ENCODE measurements at places on chromosomes 12 and 14.

- DNase-seq, result no peak
Measured at GRCh38 chr12:32548691-32549281, 130.3 kb upstream of the DNM1L start.

GRCh38 chr12:828726-829395 lies 76.5 kb downstream of the WNK1 start:
- DNase-seq, result no peak

DNA sequence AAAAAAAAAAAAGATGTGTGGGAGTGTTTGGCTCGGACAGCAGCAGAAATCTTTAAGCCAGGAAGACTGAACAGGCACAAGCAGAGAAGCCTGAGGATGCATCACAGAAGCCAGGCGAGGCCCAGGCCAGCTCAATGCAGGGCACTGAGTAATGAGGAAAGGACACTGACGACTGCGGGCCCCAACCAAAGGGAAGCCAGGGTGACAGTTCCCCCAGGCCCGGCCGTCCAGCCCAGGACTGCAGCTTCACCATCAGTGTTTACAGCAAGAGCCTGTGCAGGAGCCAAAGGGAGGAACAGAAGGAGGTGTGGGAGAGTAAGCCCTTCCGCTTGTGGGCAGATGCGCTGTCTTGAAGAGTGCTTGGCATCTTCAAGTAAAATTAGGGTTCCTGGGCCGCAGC lies 205.3 kb upstream of the SFSWAP start:
- DNase-seq, result no peak

GRCh38 chr14:75648066-75648838 lies 12.4 kb downstream of the ERG28 start:
- DNase-seq, result no peak

DNA sequence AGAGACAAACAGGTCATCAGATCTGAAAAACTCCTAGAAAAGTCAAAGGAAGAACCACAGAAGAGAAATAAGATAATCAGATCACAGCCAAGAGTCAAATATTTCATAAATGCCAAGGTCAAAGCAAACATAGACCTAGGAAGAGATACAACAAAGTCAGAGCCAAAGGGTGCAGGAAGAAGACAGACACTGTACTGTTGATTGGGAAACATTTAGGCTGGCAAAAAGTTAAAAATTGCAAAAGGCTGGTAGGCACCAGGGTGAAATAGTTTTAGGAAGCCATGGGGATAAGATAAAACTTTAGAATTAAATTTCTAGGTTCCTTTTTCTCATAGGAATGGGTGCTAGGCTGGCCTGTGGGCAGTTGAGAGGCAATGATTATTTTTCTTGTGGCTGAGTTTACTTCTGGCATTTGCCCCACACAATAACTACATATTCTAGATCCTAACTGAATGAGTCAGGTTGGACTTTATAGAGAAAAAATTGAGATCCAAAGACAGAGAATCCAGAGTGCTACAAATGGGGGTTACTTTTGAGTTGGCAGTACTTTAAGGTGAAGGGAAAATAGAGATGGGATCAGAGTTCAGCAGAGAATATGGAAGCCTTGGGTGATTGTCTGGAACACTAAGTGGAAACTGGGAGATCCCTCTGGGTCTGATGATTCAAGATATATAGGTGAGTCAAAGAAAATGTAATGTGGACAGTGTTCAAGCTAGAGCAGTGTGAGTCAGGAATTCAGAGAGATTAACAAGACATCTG lies 215.5 kb downstream of the C12orf50 start:
- no peak for DNase-seq

- DNase-seq, result peak; percentile 91
Measured at GRCh38 chr14:104913435-104913834, 11.2 kb upstream of the PLD4 start.

- no peak for DNase-seq
Measured at GRCh38 chr12:128808651-128809050, 15.1 kb downstream of the SLC15A4 start.

- DNase-seq, result no peak
Measured at GRCh38 chr12:92123780-92124688, 21.6 kb downstream of the BTG1 start.

- DNase-seq, result no peak
Measured at GRCh38 chr14:99649219-99649618, 4.3 kb downstream of the HHIPL1 start.

GRCh38 chr14:58574623-58575022 lies 63.1 kb upstream of the DACT1 start:
- DNase-seq, result no peak

DNA sequence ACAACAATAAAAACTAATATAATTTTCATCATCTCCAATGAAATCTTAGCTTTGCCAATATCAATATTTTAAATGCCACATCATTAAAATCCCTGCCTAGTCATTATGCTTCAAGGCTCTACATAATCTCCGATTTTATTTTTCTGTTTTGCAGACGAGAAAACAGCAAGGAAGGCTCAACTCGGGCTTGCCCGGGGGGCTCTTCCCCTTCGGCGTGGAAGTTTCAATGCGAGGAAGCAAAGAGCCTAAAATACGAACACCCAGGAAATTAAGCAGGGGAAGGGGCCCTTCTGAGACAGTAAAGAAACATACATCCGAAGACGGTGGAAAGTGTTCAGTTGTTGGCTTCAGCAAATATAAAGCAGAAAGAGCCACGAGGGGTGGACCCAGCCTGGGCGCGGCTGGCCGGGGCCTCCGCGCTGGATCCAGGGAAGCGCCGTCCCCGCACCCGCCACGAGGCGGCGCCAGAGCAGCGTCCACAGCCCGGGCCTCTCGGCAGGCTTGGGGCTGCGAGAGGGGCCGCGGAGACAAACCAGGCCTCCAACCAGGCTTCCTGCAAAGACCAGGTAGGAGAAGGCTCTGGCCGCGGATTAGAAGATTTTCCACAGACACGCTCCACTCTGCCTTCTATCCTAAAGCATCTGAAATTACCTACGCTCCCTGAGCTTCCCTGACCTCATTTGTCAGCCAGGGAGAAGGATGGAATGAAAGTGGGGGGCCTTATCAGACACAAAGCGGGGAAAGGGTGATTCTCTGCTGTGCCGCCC lies 77.2 kb downstream of the SERPINA3 start:
- peak; percentile 34 for DNase-seq

GRCh38 chr12:127811988-127812387 lies 455.0 kb upstream of the TMEM132C start:
- DNase-seq, result no peak

DNA sequence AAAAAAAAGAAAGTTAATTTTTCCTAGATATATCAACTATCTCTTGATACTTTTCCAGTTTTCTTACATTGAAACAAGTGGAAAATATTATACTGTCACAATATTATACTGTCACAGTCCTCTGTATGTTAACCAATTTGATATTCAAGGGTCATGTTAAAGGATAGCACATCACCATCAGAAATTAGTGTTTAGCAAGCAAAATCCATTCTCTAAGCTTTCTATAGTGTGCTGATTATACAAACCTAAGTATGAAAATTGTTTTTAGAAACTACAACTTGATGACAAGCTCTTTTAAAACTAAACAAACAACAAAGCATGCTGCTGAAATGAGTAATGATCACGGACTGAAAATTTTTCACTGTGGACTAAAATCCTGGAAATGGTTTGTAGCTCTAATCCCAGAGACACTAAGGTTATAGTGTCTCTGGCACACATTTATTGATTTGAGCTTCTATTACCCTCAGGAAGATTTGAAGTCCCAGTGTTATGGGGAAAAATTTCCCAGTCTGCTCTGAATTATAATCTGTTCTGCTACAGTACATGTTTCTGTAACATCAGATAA lies 9.7 kb downstream of the SPTSSA start:
- no peak for DNase-seq

DNA sequence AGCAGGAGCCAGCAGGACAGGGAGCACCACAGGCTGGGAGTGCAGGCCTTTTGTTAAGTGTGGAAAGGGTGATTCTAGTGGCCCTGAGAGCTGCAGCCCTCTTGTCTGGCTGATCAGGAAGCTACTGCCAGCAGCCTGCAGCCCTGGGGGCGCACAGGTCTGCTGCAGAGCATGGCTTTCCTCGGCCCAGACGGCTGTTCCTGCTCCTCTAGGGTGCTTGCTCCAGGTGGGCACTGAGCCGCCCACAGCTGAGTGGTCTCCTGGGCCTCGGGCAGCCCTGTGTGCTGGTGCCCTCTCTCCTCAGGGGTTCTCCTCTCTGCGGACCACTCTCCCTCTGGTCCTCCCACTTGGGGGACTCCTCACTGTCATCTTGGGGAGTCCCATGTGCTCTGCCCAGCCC lies 18.9 kb downstream of the CCDC88C start:
- DNase-seq, result no peak

- DNase-seq, result no peak
Measured at GRCh38 chr14:68621400-68622365, 171.2 kb downstream of the ZFP36L1 start.

DNA sequence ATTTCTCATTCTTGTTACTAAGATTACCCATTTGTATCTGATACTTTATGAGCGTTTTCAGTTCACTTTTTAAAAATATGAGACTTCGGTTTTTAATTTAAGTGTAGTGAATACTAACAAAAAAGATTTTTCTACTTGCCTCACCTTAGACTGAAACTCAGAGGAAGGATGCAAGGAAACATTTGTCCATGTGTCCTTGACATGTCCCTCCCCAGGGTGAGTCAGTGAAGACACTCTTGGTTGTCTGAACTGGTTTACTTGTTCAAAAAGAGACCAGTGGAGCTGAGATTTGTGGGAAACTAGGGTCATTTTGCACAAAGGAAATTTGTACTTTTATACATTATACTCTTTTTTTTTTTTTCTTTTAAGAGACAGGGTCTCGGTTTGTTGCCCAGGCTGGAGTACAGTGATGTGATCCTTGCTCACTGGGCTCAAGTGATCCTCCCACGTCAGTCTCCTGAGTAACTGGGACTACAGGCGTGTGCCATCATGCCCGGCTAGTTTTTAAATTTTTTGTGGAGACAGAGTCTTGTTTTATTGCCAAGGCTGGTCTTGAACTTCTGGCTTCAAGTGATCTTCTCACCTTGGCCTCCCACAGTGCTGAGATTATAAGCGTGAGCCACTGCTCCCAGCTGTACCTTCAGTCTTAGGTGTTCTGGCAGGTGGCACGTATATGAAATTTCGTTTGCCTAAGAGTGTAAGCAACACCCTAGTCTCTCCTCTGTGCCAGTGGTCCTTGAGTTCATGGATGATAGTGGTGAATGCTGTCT lies 56.7 kb downstream of the PPFIBP1 start:
- no peak for DNase-seq

DNA sequence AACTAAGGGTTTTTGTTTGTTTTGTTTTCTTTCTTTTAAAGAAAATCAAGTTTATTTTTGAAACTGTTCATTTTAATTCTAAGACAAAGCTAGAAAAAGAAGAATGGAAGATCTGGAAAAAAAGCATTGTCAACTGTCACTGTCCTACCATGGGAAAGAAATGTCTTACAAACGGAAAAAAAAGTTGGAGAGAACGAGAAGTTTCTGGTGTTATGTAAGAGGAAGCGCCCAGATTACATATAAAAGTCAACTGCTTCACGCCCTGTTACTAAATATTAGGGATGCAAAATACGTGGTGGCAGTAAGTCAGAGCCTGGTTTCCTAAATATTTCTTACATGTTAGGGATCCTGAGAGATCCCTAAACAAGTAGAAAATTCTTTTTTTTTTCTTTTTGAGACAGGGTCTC lies 14.3 kb upstream of the FBXL14 start:
- no peak for DNase-seq

DNA sequence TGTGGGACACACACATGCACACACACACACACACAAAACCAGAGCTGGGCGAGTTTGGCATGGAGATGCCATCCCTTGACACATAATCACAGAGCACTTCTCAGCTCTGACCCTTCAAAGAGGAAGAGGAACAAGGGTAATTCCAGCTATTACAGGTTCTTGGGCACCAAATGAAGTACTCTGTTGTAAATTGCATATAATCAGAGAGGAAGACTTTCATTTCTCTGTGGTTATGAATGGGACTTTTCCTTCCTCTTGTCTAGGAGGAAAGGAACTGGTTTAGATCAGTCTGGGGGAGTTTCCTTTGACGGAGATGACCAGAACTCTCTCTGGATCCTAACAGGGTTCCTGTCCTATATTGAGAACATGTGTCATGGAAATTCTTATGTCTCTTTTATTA lies 26.4 kb upstream of the FGF6 start:
- no peak for DNase-seq

- no peak for DNase-seq
Measured at GRCh38 chr14:104206281-104206904, 68.0 kb downstream of the KIF26A start.

DNA sequence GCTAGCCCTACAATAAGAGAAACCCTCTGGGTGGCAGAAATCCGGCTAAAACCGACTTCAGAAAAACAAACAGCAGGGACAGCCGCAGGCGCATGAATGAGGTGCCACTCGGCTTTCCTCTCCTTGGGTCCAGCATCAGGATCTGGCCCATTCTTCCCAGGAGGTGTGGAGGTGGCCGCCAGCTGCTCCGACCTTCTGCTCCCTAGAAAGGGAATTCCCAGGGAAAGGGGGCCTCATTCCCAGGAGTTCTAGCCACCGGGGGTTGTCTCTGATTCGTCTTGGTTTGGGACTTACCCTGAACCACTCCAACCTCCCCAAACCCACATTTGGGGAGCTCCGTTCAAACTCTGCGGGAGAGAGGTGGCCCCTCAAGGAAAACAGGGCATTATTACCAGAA lies 13.0 kb downstream of the PAPLN start:
- no peak for DNase-seq

DNA sequence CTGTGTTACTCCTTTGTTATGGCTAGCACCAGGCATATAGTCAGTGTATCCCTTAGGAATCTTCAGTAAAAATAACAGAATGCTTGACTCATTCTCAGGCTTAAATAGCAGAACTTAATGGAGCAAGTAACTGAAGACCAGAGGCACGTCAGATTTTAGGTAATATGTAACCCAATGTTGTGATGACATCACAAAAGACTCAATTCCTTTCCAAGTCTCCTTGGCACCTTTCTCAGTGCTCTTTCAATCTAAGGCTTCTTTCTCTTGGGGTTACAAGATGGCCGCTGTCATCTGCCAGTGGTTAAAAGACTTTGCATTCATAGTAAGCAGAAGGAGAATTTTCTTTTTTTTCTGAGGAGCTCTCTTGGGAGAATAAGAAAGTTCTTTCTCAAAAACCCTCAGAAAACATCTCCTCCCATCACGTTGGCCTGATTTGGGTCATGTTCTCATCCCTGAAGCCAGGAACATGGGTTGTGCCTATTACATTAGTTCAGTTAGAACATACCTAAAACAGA lies 33.4 kb upstream of the DCN start:
- no peak for DNase-seq

All from NCI-H2107 (cell line).